NCI-H1417 treated with DMSO at 0.1 percent for 48 hours (cell line): ENCODE measurements at places on chromosomes 2 and 18.

- DNase-seq = no peak
Measured at GRCh38 chr2:43019536-43020183, 206.7 kb downstream of the ZFP36L2 start.

- DNase-seq = peak; percentile 65
Measured at GRCh38 chr18:58493516-58494253, 135.2 kb downstream of the ALPK2 start.

DNA sequence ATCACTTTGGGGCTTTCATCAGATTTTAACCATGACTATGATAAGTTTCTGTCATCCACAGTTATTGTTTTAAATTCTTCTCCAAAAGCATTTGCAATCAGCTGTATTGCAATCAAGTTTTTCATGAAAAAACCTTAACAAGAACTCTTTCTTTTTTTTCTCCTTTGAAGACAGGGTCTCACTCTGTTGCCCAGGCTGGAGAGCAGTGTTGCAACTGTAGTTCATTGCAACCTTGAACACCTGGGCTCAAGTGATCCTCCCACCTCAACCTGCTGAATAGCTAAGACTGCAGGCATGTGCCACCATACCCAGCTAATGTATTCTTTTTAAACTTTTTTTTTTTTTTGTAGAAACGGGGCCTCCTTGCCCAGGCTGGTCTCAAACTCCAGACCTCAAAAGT is 45.5 kb upstream of the C2orf66 start:
- DNase-seq = no peak

GRCh38 chr2:193738892-193739291 is 1544.2 kb upstream of the TMEFF2 start:
- DNase-seq = no peak

DNA sequence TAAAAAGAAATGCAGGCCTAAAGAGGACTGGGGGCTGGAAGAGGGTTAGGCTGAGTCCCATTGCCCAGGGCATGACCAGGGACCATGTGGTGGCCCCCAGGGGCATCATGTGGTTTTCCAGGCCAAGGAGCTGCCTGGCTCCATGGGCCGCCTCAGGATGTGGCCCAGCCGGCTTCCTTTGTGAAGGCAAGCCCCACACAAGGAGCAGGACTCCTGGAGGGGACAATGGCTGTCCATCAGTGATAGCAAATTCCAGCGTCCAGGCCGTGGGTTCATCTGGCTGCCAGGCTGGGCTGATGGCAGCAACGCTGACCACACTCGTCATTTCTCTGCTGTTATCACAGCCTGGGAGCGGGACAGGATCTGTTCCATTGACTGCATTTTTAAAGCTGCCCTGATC is 82.5 kb downstream of the GBX2 start:
- no peak for DNase-seq

- DNase-seq = no peak
Measured at GRCh38 chr2:195498839-195499490, 158.1 kb upstream of the SLC39A10 start.

DNA sequence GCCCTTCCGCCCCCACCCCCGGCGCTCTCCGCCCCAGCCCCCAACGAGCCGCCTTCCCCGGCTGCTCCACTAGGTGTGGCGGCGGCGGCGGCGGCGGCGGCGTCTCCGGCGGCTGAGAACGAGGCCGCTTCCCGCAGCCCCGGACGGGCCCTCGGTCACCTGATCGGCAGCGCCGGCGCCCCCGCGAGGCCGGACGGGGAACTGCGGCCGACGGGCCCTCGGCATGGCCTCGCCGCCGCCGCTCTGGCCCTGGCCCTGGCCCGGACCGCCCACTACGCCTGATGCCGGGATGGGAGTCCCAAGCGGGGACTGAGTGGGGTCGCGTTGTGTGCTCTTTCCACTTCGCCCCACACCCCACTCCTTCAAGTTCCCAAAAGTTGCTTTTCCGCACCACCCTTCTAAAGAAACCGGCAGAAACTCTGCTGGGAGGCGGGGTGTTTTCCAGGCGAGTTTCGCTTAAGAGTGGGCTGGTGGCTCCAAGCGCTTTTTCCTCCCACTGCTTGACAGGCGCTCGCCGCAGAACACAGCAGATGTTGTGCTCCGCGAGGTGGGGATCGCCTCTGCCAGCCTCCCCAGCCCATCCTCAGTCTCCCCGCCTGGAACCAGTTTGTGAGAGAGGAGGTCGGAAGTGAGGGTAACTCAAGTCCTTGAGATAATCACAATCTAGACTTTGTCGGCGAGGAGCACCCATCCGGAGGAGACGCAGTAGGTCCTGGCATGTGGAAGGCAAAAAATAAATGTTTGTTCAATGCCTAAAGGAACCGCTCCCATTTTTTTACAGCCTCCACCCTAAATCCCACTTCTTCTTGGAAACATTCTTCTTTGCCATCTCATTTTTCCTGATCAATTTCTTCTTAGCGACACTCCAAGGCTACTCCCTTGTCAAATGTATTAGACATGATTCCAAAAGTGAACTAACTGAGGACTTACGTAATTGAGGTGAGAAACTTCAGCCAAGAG is at the start of gene NCKAP1:
TSS of gene NCKAP1 (minus strand) at position 117 of the 960 bp plus-strand sequence. CDS start 358 bp downstream, outside the sequence.
- no peak for DNase-seq

DNA sequence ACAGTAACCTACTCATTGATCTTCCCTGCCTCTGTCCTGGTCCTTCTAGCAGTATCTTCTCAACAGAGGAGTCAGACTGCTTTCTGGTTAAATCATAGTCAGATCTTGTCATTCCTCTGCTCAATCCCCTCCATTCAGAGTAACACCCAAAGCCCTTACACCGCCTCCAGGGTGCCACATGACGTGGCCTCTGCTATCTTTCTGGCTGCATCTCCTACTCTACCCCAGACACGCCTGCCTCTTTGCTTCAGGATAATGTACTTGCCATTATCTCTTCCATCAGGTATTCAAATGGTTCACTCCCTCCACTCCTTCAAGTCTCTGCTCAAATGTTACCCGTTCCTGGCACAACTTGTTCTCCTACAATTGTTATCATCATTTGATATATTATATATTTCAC is 36.3 kb upstream of the ACVR2A start:
- no peak for DNase-seq
